ENCODE measurements at places on chromosomes 3 and 15.

- peak; percentile 6 for DNase-seq
Measured at GRCh38 chr3:105837143-105837740, 31.6 kb downstream of the CBLB start.

GRCh38 chr3:2154621-2155020 is 56.0 kb downstream of the CNTN4 start:
- DNase-seq: no peak

GRCh38 chr3:64199932-64200331 is 25.3 kb downstream of the PRICKLE2 start:
- no peak for DNase-seq

DNA sequence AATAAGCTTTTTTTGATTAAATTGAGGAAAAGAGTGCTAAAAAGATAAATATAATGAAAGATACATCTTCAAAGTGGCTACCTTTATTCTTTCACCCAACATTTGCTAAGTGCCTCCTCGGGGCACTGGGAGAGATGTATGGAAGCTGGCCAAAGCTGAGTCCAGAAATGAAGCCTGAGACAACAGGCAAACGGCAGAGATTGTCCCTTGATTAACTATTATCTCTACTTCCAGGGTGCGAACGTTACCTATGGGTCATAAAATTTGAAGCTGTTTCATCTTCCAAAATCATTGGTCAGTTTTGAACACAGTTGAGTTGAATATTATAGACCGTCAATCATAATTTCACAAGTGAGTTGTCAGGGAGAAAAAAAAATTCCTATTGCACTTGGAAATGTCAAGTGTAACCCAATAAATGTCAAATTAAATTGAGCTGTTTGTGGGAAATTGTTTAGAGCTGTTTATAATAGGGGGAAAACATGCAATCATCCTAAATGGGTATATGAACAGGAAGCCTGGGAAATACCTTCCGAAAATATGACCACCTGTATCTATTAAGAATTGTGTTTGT is 73.9 kb downstream of the SUCLG2 start:
- no peak for DNase-seq

- no peak for DNase-seq
Measured at GRCh38 chr3:47035645-47036044, 56.2 kb downstream of the NBEAL2 start.

DNA sequence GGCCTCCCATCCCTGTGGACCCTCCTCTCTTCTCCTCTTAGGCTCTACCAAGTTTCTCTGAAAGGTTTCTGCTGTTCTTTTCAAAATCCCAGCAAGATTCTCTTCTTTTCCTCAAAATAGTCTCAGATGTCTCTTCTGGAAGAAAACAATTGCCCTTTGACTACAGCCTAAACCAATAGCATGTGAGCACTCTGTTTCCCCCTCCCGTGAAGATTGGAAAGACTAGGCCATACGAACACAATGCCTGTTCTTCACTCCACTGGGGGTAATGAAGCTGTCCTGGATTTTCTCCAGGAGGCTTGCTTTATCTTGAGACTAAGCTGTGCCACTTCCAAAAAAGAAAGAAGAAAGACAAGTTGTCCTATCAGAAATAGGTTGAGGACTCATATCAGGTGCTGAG is 178.7 kb upstream of the MCTP2 start:
- DNase-seq: no peak

GRCh38 chr3:195907934-195908693 is at the start of gene TNK2:
TNK2 (minus strand) TSS chr3:195908551; CDS start chr3:195888588, 19,963 bp downstream.
- DNase-seq: peak; percentile 9

- DNase-seq: no peak
Measured at GRCh38 chr15:88419830-88420229, 47.4 kb downstream of the MRPL46 start.

GRCh38 chr3:196689941-196690660 is 21.9 kb downstream of the CEP19 start:
- no peak for DNase-seq

DNA sequence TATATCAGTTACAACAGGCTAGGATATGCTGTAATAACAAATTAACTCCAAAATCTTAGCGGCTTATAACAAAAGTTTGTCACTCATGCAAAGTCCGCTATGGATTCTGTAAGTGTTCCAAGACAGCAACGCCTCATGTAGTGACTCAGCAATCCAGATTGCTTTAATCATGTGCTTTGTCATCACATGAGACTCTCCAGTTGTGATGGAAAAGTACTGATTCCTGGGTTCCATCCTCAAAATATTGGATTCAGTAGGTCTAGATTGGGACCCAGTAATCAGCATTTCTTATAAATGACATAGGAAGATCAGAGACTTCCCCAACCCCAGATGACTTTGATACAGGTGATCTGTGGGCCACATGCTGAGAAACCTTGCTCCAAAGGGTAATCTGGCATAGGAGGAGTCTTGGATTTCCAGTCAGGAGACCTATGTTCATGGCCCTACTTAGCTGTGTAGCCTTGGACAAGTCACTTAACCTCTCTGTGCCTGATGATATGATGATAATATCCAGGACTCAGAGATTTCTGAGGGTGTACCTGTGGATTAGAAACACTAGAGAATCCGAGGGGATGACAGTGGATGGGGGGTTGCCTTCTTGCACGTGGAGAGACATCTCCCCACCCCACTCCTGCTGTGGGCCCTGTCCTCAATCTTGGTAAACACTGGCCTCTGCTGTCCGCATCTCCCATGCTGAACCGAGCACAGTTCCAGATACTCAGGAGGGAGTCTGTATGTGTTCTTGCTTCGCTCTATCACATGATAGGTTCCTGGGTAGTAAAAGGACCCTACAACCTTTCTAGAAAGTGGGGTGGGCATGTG is 65.5 kb downstream of the CORO2B start:
- no peak for DNase-seq

GRCh38 chr3:76222201-76222600 is 436.9 kb upstream of the ZNF717 start:
- DNase-seq: no peak

- no peak for DNase-seq
Measured at GRCh38 chr3:149134575-149134974, 5.1 kb downstream of the HPS3 start.

DNA sequence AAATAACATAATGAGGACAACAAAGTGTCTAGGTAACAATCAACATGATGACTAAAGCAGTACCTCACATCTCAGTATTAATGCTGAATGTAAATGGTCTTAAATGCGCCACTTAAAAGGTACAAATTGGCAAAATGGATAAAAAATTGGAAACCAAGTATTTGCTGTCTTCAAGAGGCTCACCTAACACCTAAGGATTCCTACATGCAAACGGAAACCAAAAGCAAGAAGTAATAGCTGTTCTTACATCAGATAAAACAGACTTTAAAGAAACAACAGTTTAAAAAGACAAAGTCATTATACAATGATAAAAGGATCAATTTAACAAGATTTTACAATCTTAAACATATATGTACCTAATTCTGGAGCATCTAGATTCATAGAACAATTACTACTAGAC is 22.5 kb downstream of the CSNK1G1 start:
- DNase-seq: no peak

DNA sequence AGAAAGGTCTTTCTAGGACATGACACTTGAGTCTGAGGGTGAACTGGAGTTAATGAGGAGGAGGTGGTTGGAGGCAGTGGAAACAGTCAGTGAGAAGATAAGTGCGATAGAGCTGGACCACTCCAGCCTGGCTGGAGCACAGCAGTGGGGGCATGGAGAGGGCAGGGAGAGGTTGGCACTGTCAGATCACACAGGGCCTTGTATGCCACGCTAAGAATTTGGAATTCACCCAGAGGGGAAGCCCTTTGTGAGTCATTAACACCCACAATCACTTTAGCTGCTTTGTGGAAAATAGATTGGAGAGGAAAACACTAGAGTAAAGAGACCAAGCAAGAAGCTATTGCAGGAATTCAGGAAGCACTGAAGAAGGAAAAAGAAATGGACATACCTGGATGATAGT is 83.3 kb downstream of the ZNF621 start:
- DNase-seq: no peak

GRCh38 chr15:82540984-82541431 is 751 bp upstream of the RPS17 start:
- DNase-seq: no peak

- no peak for DNase-seq
Measured at GRCh38 chr3:27792869-27793268, 70.7 kb upstream of the EOMES start.

DNA sequence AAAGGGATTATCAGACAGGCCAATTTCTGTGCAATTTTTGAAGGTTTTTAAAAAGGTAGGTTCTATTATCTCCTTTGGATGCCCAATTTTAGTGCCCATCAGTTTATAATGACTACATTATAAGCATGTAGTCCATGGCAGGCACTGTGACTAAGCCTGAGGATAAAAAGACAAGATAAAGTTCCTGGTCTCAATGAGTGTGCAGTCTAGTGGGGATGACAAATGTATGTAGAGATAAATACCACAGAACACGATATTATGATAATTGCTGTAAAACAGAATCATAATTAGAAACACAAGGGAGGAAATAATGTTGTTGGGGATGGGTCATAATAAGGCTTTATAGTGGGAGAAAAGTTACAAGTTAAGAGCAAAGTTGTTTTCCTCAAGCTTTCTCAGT is 163.1 kb downstream of the ZNF385D start:
- DNase-seq: no peak

GRCh38 chr3:51642462-51642861 is 28.6 kb upstream of the TEX264 start:
- no peak for DNase-seq

GRCh38 chr15:81924729-81925128 is 121.1 kb downstream of the MEX3B start:
- DNase-seq: no peak

DNA sequence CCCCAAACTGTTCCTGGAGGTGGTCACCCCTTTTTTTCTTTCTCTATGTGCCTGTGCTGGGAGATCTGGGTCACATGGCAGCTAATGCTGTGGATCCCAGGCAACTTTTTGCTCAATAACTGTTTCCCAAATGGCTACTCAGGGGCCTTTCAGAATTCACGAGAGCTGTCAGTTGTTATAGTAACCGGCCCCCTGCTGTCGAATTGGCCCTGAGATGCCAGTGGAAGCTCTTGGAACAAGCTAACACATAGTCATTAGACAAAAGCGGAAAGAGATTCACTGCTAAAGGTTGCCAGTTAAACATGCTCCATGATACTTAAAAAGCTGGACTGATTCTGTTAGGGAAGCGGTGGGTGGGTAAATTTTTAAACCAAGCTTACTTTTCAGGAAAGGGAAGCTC is 144.1 kb downstream of the FEZF2 start:
- DNase-seq: peak; percentile 29

DNA sequence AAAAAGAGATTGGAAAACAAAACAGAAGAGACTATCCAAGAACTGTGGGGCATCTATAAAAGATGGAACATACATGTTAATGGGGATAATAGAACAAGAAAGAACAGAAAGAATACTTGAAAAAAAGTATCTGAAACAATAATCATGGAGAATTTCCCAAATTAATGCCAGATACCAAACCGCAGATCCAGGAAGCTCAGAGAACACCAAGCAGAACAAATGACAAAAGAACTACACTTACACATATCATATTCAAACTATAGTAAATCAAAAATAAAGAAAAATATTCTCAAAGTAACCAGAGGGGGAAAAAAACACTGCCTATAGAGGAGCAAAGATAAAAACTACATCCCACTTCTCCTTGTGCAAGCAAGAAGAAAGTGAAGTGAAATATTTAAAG is 40.0 kb downstream of the CLASP2 start:
- DNase-seq: no peak

- DNase-seq: no peak
Measured at GRCh38 chr15:60126200-60126599, 122.1 kb downstream of the FOXB1 start.

- no peak for DNase-seq
Measured at GRCh38 chr3:122148941-122149627, 34.4 kb upstream of the CASR start.

DNA sequence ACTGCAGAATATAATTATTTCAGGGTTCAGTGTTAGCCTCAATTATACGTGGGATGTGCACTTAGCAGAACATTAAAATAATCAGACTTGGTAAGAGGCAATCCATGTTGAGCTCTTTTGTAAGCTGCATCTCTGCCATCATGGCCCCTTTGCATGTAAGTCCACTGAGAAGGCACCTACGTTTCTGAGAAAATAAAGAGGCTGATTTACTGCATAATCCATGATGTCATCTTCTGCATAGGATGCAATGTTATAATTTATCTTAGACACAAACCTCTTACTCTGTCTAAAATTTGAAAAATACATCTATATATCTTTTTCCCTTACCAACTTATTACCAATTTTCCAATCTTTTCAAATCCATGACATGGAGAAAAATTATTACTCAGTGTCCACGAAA is 1294.7 kb downstream of the ZPLD1 start:
- no peak for DNase-seq

DNA sequence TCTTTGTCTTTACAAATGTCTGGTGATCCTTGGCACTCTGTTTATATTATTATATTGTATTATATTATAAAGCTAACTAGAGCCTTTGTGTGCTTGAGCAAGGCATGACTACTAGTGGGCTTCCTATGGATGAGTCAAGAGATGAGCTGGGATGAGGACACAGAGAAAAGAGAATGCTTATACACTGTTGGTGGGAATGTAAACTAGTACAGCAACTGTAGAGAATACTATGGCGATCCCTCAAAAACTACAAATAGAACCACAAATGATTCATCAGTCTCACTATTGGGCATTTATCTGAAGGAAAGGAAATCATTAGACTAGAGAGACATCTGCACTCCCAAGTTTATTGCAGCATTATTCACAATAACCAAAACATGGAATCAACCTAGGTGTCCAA is 40.8 kb upstream of the MED12L start:
- no peak for DNase-seq

- DNase-seq: no peak
Measured at GRCh38 chr15:77622209-77622933, 10.3 kb downstream of the LINGO1 start.

- no peak for DNase-seq
Measured at GRCh38 chr15:30030345-30030744, 52.4 kb upstream of the GOLGA8J start.

- no peak for DNase-seq
Measured at GRCh38 chr3:43624619-43625305, 3.0 kb upstream of the ANO10 start.

GRCh38 chr3:156617781-156618180 is 56.6 kb upstream of the TIPARP start:
- no peak for DNase-seq
